ENCODE measurements at places on chromosomes 7 and 10.
A peak's percentile ranks its signal among the peaks of the same experiment; 100 is the strongest.

- DNase-seq, result peak; percentile 76
These were observed at the start of gene CDK14 for GRCh38 chr7:90595801-90596670. Gene CDK14, plus strand, starts transcription at chr7:90596321. Its CDS starts 307 bp downstream, at chr7:90596628.

DNA sequence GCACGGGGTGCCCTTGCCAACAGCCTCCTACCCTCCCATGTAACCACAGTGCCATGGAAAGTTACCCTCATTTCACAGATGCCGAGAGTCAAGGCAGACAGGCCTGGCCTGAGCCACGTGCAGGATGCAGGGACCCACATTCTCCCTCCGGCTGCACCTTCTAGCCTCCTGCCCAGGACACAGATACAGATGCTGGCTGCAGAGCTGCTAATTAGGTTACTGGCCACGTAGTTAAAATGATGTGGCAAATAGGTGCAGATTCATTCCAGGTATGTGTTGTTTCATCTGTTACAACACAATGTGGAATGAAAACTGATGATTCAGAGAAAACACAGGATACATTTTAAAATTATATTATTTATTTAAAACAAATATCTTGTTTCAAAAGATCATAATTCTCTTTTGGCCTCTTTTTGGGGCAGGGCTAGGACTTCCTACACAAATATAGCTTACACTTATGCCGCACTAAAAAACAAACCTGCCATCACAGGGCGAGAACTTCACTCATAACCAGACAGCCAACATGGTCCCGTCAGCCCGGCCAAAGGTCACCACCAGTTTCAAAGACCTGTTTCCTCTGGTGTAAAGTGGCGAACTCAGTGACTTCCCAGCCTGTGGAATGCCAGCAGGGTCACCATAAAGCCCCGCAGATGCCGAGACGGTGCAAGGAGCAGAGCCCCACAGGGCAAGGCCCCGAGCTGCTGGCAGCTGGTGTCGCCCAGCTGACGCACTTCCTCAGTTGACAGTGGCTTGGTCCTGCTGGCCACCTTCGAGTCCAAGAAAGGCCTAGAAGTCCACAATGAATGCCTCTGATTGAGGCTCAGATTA, 83.5 kb downstream of the TNS3 start:
- no peak for DNase-seq

DNA sequence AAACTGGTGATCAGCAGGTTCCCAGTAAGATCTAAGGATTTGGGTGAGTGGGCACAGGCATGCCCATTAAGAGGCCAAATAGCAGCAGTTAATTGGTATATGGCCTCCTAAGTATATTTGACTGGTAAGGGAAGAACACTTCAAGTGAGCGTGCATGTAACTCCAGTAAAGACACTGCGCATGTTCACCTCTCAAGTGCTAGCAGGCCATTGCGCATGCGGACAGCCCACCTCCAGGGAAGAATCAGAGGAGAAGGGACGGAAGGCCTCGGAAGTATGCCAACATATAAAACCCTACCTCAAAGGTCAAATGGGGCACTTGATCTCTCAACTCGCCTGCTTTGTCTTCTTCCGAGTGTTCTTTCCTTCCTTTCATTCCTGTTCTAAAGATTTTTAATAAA, 118.0 kb downstream of the ARL5B start:
- DNase-seq, result no peak

DNA sequence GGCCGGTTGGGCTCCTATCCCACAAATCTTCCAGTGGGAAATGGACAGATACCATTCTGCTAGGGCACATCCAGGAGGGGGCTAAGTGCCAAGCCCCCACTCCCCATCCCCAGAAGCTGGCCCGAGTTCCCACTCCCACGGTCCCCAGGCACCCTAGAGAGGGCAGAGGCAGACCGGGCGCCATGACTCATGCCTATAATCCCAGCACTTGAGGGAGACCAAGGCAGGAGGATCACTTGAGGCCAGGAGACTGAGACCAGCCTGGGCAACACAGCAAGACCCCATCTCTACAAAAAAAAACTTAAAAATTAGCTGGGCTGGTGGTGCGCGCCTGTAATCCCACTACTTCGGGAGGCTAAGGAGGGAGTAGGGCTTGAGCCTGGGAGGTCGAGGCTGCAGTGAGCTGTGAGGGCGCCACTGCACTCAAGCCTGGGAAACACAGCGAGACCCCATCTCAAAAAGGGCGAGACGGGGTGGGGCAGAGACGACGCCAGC, 870 bp downstream of the GNA12 start:
- no peak for DNase-seq

- DNase-seq, result no peak
These were observed 29.8 kb downstream of the COL28A1 start for GRCh38 chr7:7505915-7506314.

DNA sequence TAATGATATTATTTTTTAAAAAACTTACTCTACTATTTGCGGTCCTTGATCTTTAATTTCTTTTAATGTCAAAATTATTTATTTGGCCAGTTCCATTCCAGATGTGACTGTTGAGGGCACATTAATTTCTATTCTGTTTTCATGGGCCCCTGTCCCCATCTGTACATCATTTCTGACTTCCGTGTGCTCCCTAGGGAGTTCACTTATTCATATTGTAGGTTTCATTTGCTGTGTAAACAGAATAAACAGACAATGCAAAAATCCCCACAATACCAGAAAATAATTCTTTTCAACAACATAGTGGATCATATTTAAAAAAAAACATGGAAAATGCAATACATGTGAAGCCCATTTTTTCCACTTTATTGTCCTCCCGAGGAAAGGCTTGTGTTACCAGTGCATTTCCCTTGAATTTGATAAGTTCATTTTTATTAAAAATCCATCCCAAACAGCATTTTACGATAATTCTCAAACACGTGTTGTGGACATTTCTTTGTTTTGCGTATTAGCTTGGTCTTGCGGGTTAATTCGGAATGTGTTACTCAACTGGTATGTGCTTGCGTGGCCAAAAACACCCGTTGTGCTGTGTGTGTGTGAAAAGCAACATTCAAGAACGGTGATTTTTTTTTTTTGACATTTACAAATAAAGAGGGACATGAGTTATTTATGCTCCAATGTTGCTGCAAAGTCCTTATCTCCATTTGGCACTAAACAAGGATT, 138.4 kb downstream of the MGMT start:
- DNase-seq, result no peak

DNA sequence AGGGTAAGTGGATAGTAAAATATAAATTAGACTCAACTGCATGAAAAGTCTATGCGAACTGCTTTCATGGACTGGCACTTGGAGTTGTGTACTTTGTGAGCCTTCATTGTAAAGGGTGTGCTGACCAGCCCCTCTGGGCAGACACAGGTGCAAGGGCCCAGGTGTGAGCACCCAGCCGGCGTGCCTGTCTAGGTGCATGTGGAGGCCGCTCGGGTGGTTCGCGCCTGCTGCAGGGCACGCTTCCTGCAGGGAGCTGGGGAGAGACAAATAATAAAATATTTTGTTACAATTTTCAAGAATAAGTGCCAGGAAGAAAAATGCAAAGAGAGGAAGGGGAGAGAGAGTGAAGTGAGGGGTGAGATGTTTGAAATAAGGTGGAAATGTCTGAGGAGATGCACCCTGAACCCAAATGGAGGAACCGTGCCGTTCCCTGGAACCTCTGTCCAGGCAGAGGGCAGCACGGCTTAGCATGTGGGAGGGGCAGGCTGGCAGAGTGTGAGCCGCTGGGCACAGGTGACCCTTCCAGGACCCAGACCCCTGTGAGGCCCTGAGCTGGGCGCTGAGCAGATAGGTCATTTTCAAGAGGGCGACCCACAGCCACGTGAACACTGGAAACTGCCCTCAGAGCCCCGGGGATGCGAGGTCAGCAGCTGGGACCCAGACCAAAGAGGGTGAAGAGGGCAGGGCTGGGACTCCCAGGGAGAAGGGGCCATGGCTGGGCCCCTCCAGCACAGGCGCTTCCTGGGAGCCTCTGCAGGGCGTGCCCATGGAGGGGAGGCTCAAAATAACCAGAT, 28.7 kb downstream of the RNF32 start:
- no peak for DNase-seq

GRCh38 chr10:75407713-75408508, 6.3 kb upstream of the ZNF503 start:
- DNase-seq, result peak; percentile 78

- peak; percentile 5 for DNase-seq
These were observed 825.3 kb upstream of the MBL2 start for GRCh38 chr10:53597835-53598251.

- DNase-seq, result no peak
These were observed 209.9 kb downstream of the NRG3 start for GRCh38 chr10:82084904-82085303.

- no peak for DNase-seq
These were observed 660.7 kb upstream of the FOXK1 start for GRCh38 chr7:4021413-4021812.

- no peak for DNase-seq
These were observed 16.3 kb upstream of the CYREN start for GRCh38 chr7:135186841-135187253.

DNA sequence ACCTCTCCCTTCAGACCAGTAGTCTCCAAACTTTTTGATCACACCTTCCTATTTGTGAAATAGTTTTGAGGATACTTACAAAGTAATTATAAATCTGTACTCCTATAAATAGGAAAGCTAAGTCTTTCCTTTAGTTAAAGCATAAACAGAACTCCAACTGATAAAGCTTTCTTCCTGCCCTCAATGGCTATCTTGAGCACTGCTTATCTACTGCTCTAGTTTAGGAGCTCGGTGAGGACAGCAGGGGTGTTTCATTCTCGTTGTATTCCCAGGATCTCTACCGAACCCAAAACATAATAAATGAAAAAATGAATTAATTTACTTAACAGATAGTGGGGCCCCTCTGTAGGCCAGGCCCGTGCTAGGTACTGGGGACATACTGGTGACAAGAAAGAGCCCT, 17.7 kb downstream of the SORBS1 start:
- DNase-seq, result no peak

DNA sequence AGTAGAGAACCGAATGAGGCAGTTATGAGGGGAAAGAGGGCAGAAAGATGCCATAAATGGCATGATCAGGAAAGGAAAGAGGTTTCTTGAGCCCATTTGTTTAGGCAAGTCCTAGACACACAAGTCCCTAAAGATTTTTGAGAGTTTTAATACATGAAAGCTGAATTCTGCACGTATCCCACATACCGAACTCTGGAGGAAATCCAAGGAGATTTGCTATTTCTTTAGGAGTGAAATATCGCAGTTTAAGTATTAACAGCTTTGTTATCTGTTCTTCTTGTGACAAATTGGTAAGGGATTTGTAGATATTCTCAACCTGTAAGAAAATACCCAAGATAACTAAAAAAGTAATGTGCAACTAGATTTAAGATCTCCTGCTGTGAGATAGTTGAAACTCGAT, 23.7 kb upstream of the CUBN start:
- DNase-seq, result no peak

GRCh38 chr10:67004690-67005089, 78.9 kb downstream of the LRRTM3 start:
- no peak for DNase-seq

- no peak for DNase-seq
These were observed 47.4 kb upstream of the LRRN3 start for GRCh38 chr7:111043561-111043960.

DNA sequence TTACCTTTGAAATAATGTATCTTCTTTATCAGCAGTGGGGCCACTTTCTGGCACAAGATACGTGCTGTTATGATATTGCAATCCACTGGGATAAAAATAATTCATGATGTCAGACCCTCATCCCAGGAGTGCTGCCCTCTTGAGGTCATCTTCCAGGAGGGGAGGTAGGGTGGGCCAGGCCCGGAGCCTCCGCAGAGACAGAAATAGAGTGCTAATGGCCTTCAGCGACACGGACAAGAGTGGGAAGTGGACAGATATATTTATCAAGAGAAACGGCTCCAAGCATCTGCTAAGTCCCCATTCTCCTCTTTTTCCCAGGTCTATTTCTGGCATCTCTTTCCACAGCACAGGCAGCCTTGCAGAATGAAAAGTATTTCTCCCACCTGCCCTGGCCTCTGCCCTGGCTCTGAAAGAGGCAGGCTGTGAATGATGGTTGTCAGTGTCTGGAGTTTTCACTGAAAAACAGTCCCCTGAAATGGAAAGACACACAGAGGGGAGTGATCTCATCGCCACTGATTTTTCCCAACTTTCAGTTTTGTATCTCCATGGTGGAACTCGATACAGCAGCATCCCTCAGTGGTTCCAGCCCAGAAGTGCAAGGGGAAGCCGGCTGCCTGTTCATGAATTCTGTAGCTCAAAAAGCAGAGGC, 251.7 kb upstream of the MYO3A start:
- DNase-seq, result peak; percentile 9

DNA sequence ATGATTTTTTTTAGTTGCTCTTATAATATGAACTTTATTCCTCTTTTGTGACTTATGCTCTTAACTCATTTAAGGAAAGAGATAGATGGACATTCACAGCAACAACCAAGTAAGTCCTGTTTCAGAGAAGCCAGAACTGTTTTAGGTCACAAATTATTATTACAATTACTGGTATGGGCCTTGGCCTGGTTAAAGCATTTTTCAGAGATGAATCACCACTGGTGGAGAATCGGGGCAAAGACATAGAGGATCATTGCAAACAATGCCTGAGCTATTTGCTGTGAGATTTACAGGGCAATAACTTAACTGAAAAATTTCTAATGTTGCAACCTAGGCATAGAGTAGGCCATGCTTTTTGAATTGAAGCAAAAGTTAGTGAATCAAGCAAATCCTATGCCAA, 138.0 kb upstream of the YAE1 start:
- peak; percentile 86 for DNase-seq

GRCh38 chr7:104185346-104185745, 22.5 kb downstream of the ORC5 start:
- no peak for DNase-seq

GRCh38 chr7:79430391-79430790, 23.1 kb downstream of the MAGI2 start:
- no peak for DNase-seq

DNA sequence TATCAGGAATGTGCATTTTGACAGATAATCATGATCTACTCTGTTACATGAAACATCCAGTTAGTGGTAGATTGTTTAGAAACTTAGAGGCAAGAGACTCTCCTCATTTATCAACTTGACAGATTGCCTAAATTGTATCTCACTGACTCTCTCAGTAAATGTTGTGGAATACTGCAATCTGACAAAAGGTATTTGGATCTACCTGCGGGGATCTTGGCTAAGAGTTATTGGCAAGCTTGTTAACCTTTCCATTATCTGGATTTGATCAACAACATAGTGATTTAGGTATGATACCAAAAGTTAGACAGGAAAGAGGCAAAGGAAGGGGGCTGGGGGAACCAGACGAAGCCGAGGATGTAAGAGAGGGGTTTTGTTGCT, 2.0 kb downstream of the VSTM2A start:
- DNase-seq, result no peak

- peak; percentile 48 for DNase-seq
These were observed 512.5 kb downstream of the REEP3 start for GRCh38 chr10:64033711-64034110.

- DNase-seq, result peak; percentile 46
These were observed 219.1 kb downstream of the VTI1A start for GRCh38 chr10:112666094-112666493.

Measured in fibroblast of skin of right biceps (primary cell).